ENCODE measurements at places on chromosomes 6 and 20.

- no peak for DNase-seq
Observed at GRCh38 chr6:126625019-126625418, 285.1 kb downstream of the CENPW start.

DNA sequence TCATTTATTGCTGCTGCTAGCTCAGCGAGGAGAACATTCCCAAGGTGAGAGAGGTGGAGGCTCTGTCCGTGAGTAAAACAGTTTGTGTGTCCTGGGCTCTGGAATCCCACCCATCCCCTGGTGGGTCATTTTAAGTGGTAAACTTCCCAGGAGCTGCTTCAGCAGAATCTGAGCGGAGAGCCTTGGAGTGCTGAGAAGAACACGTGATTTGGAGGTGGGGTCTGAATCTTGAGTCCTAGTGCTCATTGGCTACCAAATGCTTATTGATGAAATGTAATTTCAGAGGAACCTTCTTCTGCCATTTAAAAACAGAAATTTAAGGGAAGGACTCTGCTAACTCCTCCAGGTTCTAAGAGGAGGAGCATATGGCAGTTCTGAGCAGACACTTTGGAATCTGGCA lies 132.4 kb downstream of the CDH26 start:
- DNase-seq = no peak

GRCh38 chr6:86487660-86488221 lies 449.6 kb upstream of the HTR1E start:
- no peak for DNase-seq

GRCh38 chr6:147449405-147450161 lies 58.9 kb upstream of the SAMD5 start:
- no peak for DNase-seq

GRCh38 chr6:4661391-4661790 lies 114.8 kb upstream of the CDYL start:
- DNase-seq = no peak

- DNase-seq = no peak
Observed at GRCh38 chr6:45633272-45633908, 255.7 kb upstream of the SUPT3H start.

DNA sequence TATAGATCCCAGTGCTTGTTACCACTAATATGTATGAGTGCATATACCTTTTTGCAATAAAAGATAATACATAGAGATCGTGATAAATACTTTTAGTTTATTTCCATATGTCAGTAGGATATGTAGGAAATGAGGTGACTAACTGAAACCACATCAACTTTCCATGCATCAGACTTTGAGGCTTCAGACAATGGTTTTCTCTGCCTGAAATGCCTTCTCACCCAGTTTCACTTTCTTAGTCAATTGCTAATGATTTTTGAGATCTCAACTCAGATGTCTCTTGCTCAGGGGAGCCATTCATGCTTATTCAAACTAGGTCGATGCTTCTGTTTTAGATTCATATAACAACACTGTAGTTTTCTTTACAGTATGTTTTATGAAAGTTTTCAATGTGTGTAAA lies 626.6 kb upstream of the ADGRB3 start:
- DNase-seq = no peak

GRCh38 chr20:23049201-23050075 lies at the start of gene THBD:
TSS of gene THBD (minus strand) at chr20:23049672. CDS start at chr20:23049504, 168 bp downstream.
- DNase-seq = no peak

DNA sequence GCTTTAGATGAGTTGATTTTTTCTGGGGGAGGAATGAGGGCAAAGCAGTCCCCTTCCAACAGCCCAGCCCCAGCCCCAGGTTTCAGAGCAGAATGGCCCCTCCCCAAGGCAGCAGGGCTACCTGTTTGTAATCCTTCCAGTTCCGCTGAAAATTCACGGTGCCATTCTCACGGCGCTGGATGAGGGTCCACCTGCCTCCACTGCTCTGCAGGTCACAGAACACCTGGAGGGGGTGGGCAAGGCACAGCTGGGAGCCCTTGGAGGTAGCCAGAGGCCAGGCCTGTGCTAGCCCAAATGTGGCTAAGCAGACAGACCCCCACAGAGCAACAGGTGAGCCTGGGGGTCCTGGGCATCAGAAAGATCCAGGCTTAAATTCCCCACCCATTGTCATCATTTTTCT lies 36.5 kb downstream of the ANGPT4 start:
- no peak for DNase-seq

DNA sequence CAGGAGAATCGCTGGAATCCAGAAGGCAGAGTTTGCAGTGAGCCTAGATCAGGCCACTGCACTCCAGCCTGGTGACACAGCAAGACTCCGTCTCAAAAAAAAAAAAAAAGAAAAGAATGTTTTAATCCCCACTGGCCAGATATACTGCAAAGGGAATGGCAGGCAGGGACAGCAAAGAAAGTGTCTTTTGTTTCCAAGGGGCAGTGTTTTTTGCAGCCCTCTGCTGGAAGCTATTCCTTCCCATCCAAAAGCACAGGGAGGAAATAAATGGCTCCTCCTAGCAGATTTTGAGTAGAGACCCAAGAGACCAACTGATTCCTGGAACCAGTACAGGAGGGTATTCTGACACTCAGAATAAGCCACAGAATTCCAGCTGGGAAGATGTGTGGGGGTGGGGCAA lies 112.5 kb upstream of the STMND1 start:
- no peak for DNase-seq

- no peak for DNase-seq
Observed at GRCh38 chr6:66344796-66345195, 637.8 kb upstream of the EYS start.

DNA sequence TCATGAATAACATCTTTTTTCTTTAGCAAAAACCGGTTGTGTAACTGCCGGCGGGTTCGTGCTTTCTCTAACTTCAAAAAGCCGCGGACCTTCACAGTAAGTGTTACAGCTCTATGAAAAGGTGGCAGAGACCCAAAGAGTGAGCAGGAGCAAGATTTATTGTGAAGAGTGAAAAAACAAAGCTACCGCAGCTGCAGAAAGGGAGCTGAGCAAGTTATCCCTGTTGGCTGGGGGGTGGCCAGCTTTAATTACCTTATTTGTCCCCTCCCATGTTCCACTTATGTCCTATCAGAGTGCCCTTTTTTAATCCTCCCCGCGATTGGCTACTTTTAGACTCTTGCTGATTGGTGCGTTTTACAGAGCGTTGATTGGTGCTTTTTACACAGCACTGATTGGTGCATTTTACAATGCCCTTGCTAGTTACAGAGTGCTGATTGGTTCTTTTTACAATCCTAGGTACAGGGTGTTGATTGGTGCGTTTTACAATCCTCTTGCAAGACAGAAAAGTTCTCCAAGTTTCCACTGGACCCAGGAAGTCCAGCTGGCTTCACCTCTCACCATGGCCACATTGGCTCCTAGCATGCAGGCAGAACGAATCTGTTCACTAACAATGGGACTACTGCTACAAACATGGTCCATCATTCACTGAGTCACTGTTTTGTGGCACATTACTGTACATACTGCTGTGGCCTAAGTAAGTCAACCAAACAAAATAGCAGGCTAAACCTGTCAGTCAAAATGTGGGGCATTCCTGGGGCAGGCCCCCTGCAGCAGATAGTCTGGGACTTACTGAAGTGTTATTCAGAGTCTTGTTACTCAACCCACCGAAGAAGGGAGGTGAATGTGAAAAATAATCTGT lies 52.8 kb downstream of the MYLIP start:
- no peak for DNase-seq

DNA sequence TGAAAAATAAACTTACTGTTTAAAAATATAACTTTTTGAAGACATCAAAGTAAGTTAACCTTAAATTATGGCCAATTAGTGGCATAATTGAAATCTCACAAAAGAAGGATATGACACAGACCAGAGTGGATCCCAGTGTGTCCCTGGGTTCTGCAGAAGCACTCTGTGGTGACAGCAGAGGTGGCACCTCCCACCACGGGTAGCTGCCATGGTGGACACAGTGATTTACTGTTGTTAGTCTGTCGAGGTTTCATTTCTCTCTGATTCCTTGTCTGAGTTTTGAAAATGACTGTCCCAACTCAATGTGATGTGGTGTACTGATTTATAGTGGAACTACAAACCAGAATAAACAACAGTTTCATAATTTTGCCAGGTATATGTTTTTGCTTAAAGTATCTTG lies 76.5 kb downstream of the TULP4 start:
- DNase-seq = no peak

GRCh38 chr20:41905199-41905598 lies 287.0 kb upstream of the CHD6 start:
- no peak for DNase-seq

DNA sequence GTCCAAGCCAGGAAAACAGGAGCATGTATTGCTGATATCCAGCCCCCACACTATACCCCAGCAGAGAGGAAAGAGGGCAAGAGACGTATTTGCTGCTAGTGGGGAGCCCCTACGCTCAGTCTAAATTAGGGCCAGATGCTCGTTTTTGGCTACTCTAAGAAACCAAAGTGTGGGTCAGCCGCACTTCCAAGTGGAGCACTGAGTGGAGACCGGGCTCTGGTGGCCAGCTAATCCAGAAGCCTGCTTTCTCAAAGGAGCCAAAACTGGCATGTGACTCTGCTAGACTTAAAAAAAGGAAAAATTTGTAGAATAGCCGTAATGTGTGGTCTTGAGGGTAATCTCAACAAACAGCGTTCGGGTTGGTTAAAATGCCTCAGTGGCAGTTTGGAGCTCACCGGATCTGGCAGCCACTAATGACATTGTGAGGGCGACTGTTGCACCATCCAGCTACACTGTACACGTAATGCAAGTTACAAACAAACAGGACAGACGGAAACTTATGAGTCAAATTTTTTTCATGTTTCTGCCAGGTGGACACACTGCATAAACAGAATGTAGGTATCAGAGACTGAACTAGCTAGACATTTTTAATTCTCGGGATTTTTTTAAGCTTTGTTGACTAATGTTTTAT lies 230.9 kb downstream of the FOXC1 start:
- DNase-seq = no peak

GRCh38 chr6:41051873-41052272 lies 1.1 kb upstream of the APOBEC2 start:
- no peak for DNase-seq

DNA sequence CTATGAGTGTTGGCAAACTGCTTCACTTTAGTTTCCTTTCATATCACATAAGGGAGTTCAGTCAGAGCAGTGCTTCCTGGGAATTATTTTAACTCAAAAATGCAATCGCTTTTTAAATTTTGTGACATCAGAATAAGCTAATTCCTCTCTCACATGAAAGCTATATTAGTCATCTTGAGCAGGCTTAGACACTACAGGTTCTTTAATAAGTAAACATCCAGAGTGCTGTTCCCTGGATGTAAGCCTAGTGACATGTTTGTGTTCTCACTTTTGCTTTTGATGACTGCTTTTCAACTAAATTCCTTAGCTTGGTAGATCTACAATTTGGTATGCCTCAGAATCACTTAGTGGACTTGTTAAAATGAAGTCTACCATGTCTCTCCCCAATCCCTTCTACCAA lies 252.7 kb upstream of the POU3F2 start:
- no peak for DNase-seq

DNA sequence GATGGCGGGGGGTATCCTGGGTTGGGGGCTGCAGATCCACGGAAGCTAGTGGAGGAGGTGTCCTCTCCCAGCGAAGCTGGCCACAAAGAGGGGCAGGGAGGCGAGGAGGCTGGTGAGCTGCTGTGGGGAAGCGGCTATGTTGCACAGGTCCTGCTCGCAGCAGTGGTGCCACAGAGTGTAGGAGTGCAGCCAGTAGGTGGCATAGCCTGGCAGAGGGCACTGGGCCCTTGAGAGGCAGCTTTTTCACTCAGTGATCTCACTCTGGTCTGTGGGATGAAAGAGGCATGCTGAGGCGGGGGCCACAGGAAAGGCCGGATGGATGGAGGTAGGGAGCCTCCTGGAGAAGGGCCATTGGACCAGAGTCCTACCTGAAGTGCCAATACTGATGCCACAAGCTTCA lies 2.9 kb upstream of the LY6G6D start:
- DNase-seq = peak; percentile 74

DNA sequence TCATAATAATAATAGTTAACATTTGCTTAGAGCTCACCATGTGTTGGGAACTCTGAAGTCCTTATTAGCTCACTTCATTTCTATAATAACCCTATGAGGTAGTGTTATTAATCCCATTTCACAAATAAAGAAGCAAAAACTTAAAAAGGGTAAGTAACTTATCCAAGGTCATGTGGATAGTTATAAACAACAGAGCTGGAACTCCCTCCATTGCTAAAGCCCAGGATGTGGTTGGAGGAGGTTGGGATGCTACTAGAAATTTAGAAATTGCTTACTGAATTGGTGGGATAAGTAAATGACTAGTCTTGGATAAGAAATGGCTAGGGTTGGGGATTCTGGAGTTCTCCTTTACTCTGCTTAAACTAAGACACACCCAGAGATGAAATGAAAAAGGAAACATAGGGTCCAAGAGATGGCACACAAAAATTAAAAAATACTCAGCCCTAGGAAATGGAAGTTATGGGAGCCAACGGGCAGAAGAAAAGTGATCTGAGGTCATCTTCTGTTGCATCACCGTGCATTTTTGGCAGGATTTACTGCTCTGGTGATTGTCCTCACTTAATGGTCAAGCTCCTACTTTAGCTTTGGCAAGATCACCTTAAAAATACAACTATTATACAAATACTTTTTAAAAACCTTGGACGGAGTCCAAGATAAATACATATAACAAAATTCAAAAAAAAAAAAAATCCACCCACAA lies 7.7 kb upstream of the CLIC5 start:
- DNase-seq = no peak

- peak; percentile 22 for DNase-seq
Observed at GRCh38 chr6:168370310-168370991, 50.9 kb upstream of the DACT2 start.

DNA sequence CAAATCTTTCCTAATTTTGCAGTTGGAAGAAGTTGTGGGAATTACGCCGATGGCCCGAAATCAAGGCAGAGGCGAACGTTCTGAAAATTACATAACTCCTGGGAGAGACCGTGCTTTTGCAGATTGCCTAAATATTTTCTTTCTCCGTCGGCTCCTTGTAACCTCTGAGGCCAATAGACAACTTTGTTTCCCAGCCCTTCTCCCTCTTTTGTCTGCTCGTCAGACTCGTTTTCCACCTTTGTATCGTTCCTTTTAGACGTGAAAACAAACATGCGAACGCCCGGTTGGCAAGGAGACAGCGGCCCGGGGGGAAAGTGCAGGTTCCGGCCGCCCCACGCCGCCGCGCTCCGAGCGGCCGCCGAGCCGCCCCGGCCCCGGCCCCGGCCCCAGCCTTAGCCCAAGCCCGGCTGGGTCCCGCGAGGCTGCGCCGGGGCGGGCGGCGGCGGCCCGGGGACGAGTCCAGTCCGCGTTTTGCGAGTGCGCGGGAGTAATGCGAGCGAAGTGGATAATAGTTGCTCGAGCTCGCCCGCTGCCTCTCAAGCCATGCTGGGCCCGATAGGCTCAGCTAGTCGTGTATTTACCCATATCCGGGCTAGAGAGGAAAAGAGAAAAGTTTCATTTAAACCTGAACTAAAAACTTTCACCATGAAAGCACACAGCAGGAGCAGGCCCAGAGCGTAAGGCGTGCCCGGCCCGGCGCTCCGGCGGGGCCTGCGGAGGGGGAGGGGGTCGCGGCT lies at the start of gene ARID1B:
Gene ARID1B, plus strand, starts transcription at position 539 of the 737 bp plus-strand sequence. CDS start 303 bp downstream, outside the sequence.
- DNase-seq = peak; percentile 80

Data from SW480 (cell line).